ENCODE measurements at places on chromosomes 5 and 9.

- DNase-seq: no peak
These were observed 31.1 kb upstream of the PPP3R2 start for GRCh38 chr9:101625876-101626275.

GRCh38 chr5:130109152-130109551 is 204.9 kb downstream of the CHSY3 start:
- DNase-seq: no peak

DNA sequence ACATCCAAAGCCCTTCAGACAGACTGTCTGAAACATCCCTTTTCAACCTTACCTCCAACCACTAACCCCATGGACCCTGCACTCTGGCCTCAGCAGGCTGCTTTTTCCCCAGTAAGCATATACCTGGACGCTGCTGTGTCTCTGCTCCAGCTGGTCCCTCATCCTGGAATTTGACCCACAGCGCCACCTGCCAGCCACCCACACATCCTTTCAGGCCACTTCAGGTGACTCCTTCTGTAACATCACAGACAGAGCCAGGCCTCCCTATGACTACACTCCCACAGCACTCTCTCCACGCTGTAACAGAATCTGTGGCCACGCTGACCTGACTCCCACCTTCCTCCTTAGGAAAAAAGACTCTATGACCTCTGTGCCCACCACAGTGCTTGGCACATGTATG is 3.4 kb downstream of the MGAT1 start:
- DNase-seq: no peak

DNA sequence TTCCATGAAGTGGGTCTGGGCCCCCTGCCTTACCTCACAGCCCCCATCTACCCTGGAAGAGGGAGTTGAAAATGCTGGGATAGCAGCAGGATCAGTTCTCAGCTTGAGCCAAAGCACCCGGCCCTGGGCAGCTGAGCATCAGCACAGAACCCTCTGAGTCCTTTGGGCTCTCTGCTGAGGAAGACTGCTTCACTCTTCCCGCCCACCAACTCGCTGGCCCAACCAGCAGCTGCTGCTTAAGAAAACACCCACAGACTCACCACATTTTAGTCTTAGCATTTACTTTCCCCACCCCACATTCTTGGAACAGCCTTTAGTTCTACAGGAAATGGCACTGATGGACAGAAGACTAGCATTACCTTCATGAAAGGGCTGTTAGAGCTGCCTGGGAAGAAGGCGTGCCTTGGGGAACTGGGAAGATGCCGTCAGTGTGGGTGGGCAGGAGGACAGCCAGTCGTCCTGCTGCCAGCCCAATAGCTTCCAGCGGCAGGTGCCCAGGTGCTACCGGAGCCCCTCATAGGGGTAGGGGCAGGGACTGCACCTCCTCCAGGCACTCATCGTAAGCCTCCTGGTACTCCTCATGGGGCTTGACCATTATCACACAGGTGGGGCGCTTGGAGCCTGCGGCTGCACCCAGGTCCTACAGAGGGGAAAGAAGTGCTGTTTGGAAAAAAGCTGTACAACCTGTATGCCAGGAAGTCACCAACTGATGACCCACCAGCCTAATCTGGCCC is 4.3 kb downstream of the NHP2 start:
- no peak for DNase-seq

DNA sequence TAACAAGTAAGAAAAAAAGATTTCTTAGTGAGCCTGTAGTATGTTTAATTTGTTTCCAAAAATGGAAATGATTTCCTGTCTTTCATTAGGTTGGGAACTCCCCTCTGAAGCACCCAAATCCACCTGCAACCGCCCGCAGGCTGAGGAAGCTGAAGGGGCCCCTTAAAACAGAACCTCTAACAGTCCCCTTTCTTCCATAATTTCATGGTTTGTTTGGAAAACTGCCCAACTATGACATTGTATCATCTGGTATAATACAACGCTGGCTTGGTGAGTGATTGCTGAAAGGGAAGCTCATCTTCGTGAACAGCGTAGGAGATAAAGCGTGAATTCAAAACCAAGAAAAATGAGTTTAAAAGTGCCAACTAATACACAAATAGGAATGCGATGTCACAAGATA is 215.5 kb downstream of the FSTL4 start:
- DNase-seq: no peak

DNA sequence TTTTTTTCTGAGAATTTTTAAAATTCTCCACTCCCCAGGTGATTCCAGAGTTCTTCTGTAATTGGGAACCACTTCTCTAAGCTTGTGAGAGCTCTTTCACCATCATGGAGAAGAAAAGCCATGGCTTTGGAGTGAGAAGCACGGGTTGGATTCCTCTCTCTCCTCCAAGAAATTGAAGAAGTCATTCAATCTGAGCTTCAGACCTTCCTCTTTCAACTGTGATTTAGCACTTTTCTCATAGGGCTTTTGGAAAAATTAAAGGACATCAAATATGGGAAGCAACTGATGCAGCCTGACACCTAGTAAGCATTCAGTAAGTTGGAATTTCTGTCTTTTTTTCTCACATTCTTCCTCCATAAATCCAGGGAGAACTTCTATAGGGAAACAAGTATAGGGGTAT is 580.4 kb upstream of the KLF4 start:
- no peak for DNase-seq

- peak; percentile 26 for DNase-seq
These were observed 155.8 kb upstream of the IRX4 start for GRCh38 chr5:2038321-2039179.

DNA sequence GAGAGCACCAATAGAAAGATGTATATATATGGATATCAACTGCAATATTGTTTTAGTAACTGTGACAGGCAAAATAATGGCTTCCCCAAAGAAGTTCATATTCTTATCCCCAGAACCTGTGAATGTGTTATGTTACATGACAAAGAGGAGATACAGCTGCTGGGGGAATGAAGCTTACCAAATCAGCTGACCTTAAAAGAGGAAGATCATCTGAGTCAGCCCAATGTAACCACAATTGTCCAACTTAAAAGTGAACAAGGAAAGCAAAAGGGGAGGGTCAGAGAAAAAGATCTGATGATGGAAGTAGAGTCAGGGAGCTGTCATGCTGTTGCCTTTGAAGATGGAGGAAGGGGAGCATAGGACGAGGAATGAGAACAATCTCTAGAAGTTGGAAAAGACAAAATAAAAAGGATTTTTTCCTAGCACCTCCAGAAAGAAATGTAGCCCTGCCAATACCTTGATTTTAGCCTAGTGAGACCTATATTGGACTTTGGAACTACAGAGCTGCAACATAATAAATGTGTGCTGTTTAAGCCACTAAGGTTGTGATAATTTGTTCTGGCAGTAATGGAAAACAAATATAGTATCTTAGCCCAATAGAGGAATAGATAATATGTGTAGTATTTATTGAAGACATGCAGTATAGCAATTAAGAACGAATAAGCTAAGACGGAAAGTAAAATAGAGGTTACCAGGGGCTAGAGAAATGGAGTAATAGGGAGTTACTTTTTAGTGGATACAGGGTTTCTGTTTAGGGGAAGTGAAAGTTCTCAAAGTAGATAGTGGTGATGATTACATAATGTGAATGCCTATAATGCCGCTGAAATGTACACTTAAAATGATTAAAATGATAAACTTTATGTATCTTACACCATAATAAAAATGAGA is 115.9 kb downstream of the PIK3R1 start:
- DNase-seq: no peak

- no peak for DNase-seq
These were observed 914 bp upstream of the CD72 start for GRCh38 chr9:35618854-35619799.

DNA sequence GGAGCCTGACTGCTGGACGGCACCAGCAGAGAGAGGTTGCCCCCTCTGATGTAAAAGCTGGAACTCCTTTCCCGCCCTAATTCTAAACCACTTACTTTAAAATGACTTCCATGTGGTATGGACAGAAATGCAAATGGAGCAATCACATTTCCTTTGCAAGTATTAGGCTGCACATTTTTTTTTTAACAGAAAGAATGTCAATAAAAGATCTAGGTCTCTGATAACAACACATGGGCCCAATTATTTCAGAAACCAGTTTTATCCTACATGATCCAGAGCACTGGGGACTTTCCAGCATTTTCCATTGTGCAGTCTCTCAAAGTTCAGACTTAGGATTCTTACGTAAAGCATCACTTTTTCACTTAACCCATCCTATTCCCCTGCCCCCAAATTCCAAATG is 203.7 kb downstream of the NXNL2 start:
- DNase-seq: no peak

GRCh38 chr5:81230416-81230815 is 2.7 kb upstream of the CKMT2 start:
- DNase-seq: no peak

- DNase-seq: no peak
These were observed 80.3 kb upstream of the SARDH start for GRCh38 chr9:133818444-133818843.

DNA sequence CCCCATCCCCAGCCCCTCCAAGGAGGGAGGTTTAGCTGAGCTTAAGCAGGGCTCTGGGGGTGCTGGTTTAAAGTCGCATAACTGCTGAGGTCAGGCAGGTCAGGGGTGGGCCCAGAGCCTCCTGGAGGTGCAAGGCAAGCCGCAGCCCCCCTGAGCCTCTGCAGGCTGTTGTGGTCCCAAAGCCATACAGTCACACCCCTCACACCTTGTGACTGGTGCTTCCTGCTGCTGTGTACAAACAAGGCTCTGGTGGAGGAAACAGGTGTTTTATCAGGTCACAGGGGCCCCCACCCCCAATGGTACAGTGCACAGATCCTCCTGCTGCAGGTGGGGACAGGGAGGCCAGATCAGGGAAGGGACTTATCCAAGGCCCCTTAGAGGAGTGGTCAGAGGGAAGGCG is 8.0 kb downstream of the TCF7 start:
- DNase-seq: no peak

DNA sequence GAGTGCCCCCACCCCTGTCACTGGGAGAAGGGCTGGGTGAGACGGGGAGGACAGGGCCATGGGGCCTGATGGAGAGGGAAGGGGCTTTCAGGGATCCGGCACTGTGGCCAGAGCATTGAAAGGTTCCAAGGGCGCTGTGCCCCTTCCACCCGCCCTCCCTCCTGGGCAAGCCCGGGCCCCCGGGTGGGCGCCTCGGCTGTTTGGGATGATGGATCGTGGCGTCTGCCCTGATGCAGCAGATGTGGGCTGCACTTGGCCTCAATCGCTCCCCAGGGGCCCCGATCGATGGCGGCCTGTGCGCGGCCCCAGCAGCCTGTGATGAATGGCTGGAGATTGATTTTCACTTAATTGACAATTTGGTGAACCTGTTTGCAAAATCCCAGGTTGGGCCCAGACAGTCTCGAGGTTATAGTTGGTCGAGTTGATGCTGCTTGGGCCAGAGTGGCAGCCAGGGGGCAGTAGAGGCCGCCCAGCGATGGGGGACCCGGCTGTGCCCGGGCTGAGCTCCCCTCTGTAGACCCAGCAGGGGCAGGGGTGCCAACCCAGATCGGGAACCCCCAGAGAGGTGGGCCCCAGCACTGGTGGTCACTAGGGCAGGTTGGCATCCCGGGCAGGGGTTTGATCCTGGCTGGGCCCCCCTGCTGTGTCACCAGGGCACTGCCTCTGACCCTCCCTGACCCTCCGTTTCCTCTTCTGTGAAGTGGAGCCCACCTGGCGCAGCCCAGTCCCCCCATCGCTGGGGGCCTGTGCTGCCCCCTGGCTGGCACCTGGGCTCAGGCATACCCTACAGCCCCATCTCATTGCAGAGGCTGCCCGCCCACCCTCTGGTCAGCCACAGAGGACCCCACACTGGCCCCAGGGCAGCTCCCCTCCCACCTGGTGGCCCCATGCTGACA is 34.7 kb downstream of the LHX3 start:
- DNase-seq: no peak

- DNase-seq: no peak
These were observed 18.1 kb downstream of the SLC1A1 start for GRCh38 chr9:4508246-4508906.

- DNase-seq: no peak
These were observed 27.1 kb upstream of the BASP1 start for GRCh38 chr5:17190242-17190778.

DNA sequence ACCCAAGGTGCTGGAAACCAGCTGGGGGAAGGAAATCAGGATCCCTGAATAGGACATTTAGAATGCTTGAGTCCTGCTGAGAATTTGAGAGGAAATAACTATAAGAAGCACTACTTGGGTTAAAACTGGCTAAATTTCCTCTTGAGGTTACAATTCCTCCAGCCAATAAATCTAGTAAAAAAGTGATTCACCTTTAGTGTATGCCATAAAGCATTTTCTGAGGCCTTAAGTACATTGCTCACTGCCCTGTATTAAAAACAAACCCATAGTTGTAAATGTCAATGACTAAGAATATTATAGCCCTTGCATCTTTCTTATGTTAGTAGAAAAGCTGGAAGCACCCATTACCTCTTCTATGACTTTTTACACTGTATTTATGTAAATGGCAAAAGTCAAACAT is 634.7 kb upstream of the ARRDC3 start:
- no peak for DNase-seq

DNA sequence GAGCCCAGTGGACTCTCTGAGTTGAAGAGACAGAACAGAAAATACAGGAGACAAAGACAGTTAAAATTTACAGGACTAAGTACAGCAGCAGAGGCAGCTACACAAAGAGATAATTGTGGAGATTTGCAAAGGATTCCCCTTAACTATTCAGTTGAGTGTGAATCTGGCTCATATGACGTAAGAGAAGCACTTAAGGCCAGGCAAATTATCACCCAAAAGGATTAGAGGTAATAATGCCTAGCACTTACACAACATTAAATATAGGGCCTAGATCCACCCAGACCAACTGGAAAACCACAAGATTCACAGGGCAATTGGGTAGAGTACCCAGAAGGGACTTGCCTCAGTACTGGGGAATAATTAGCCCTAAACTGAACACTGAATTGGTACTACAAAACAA is 41.3 kb downstream of the ADAMTS6 start:
- DNase-seq: no peak

DNA sequence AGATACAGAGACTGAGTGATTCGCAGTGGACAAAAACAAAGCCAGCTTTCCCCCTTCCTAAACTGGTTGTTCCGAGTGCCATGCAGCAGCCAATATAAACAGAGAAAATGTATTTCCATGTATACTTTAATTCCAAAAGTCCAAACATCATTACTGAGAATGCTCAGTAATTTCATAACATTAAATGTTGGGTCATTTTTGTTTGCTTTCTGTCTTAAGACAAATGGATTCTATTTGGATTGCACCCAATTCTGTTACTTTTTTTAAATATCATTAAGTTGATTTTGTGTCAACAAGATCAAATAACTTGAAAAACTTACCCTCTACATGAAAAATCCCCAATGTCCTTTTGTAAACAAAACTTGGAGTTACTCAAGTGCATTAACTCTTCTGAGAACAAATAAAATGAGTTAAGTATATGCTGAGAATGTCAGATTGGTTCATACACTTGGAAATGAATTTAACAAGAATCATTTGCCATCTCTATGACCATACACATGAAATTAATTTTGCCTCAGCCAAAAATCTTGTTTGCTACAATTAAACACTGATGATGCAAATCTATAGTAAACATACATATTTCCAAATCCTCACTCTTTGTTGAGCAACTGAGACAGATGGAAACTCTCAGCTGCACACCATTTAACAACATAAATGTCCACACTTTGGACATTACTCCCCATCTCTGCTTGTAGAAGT is 19.4 kb downstream of the LURAP1L start:
- no peak for DNase-seq

All from stimulated activated CD8-positive, alpha-beta memory T cell treated with anti-CD3 and anti-CD28 coated beads, Interleukin-2, amount 100 ng/mL, for 1 hour (primary cell).